ENCODE measurements at places on chromosomes 11 and 22.

GRCh38 chr22:48855013-48855412 lies 972.7 kb downstream of the BRD1 start:
- no peak for DNase-seq

GRCh38 chr11:68383976-68384501 lies 71.6 kb downstream of the LRP5 start:
- DNase-seq: no peak

DNA sequence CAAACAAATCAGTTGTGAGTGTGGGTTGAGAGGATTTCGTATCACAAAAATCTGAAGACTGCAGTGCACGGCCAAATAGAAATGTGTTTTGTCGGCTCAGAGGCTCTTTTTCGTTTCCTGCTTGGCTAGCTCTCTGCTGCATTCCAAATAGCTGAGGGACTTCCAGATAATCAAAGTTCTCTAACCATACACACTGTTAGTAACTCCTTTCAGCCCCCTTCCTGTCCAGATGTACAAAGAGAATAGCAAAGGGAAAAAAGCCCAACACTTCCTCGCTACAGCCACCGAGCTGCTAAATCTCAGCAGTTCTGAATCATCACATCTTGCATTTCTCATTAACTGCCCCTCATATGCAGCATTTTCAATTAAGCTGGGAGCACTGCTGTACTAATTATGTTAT lies 203.1 kb downstream of the TENM4 start:
- no peak for DNase-seq

- DNase-seq: no peak
Observed at GRCh38 chr11:57652662-57653061, 3.0 kb upstream of the YPEL4 start.

GRCh38 chr22:28230671-28231070 lies 311.6 kb upstream of the PITPNB start:
- no peak for DNase-seq

- no peak for DNase-seq
Observed at GRCh38 chr11:120917559-120918239, 106.2 kb upstream of the TBCEL start.

GRCh38 chr11:47259232-47259977 lies 1.6 kb downstream of the NR1H3 start:
- peak; percentile 27 for DNase-seq

DNA sequence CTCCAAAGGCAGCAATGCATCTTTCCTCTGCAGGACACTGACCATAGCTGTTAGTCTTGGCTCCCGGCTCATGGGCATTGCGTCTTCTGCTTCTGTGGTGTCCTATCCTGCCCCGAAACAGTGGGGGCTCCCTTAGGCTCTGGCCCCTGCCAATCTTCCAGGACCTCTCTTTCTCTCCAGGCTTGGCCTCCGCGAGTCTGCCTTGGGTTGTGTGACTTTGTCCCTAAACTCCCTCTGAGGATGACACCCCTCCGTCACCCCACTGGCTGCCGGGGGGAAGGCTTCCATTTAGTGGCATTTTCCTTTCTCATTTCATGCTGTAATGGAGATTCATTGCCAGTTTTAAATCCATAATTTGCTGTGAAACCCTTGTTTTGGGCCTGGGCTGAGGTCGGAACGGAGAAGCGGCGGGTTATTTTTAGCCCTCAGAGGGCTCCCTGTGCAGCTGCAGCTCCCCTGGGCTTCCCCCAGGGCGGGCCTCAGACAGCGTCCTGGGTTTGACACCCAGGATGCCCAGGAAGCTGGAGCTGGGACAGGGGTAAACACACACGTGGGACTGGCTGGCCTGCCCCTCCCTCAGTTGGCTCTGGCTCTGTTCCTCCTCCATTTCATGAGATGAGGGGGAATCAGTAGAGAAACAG lies 156.1 kb downstream of the ST3GAL4 start:
- DNase-seq: no peak

- no peak for DNase-seq
Observed at GRCh38 chr22:20133930-20134549, 2.4 kb downstream of the ZDHHC8 start.

DNA sequence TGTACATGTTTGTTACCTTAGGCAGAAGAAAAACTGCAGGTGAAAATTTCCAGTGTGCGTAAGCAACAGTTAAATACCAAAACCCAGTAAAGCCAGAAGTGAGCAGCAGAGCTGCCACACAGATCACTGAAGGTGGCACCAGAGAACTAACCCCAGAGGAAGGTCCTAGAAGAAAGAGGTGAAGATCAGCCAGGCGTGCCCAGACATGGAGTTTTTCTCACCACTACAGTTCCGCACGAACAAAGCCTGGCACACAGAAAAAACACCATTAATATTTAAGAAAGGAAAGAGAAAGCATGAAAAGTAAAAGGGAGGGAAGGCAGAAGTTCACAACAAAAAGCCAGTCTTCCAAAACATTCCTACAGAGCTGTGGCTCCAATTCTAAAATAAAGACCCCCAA lies 60.7 kb downstream of the STK33 start:
- DNase-seq: no peak

DNA sequence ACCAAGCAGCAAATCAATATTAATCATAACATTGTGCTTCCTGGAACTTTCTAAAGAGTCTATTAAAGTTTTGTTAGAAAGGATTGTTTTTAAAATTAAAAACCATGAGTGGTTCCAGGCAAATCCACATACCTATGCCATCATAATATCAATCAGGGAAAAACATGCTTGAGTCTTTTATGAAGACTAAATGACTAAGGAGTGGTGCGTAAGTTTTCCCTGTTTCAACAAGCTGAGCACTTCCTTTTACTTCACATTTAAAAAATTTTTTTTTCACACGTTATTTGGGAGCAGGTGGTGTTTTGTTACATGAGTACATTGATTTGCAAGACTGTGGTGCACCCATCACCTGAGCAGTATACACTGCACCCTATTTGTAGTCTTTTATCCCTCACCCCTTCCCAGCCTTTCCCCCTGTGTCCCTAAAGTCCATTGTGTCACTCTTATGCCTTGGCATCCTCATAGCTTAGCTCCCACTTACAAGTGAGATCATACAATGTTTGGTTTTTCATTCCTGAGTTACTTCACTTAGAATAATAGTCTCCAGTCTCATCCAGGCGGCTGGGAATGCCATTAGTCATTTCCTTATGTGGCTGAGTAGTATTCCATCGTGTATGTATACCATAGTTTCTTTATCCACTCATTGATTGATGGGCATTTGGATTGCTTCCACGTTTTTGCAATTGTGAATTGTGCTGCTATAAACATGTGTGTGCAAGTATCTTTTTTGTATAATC lies 1190.3 kb upstream of the RAG2 start:
- DNase-seq: no peak

DNA sequence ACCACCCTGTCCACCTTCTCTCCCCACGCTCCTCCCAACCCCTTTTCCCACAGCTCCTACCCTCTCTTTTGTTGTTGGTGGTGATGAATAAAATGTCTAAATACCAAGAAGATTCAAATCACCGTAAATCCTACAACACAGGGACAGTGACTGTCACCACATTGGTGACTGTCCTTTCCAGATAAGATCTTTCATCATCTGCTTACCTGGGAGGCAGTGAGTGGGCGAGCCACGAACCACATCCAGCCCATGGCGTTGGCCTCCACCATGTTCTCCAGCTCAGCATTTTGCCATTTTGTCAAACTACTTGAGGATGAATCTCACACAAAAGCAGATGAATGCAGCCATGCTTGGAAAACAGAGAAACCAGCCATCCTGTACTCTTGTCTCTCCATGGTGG lies 6.7 kb upstream of the CYTH4 start:
- DNase-seq: no peak

DNA sequence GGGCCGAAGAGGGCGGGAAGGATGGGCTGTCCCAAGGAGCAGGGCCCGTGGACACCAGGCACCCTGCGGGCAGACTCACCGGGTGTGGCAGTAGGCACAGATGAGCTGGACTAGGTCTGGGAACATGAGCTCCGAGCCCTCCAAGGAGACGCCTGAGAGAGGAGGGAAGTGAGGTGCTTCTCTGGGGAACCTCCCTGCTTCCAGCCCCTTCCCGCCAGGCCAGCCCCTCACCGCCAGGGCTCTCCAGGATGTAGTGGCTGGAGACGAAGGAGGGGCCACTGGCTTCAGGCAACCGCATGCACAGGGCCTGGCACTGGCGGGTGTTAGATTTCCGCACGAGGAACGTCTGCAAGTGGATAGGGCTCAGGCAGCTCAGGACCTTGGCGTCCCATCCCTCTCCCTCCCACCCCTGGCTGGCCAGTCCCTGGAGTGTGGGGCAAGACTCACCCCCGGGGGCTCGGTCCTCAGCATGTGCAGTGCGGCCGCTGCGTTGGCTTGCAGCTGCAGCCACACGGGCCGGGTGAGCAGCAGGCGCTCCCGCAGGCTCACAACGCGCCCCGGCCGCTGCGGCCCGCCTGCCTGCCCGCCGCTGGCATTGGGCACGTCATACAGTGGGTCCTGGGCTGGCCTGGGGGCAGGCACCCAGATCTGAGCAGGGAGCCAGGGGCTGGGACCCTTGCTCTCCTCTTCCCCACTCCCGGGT lies 552 bp downstream of the RIN1 start:
- no peak for DNase-seq

DNA sequence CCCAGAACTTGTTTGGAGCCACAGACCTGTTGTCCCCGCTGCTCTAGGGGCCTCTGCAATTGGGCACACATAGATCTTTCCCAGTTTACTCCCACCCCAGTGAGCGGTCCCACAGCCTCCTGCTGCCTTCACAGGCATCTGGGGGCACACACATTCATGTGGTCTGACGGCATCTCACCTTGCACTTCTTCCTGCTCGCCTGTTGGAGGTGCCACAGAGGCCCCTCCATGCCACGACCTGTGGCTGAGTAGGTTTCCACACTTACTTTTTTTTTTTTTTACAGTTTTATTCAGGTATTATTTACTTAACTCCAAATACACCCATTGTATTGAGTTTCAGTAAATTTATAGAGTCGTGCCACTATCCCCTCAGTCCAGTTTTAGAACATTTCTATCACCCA lies 68.9 kb upstream of the SEPTIN5 start:
- DNase-seq: no peak

DNA sequence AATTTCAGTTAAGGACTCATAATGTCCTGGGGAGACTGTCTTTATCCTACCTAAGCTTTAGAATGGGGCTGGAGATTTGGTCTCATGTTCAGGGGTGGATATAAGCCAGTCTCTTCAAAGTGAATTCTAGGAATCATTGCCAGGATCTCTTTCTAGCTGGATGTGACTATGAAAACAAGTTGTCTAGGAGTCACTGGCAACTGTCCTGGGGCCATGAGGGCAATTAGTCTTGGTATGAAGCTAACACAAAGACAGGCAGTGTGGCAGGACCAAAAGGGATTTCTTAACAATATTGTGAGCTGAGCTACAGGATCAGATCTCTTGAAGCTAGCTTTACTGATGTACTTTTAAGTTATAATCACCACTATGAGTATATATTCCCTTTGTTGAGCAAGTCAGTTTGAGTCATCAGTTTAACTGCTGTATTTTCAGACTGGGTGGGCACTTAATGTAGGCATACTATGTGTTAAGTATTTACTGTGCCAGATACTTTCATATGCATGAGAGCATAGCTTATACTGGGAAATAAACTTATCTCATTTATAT lies 390.0 kb upstream of the CCDC90B start:
- no peak for DNase-seq

- DNase-seq: no peak
Observed at GRCh38 chr11:28420099-28420498, 311.9 kb downstream of the METTL15 start.

GRCh38 chr22:49349841-49350381 lies 477.8 kb downstream of the BRD1 start:
- DNase-seq: no peak

- DNase-seq: no peak
Observed at GRCh38 chr22:36470994-36471331, 10.5 kb downstream of the TXN2 start.

- DNase-seq: no peak
Observed at GRCh38 chr22:26471522-26471921, 12.1 kb downstream of the HPS4 start.

- no peak for DNase-seq
Observed at GRCh38 chr11:112902361-112903011, 58.7 kb upstream of the NCAM1 start.

- DNase-seq: no peak
Observed at GRCh38 chr22:37501610-37502341, 15.6 kb upstream of the MFNG start.

- DNase-seq: no peak
Observed at GRCh38 chr11:78653294-78653909, 78.7 kb upstream of the NARS2 start.

GRCh38 chr11:748007-748359 lies 719 bp downstream of the TALDO1 start:
- DNase-seq: no peak

- DNase-seq: no peak
Observed at GRCh38 chr22:46587492-46588278, 32.5 kb upstream of the GRAMD4 start.

DNA sequence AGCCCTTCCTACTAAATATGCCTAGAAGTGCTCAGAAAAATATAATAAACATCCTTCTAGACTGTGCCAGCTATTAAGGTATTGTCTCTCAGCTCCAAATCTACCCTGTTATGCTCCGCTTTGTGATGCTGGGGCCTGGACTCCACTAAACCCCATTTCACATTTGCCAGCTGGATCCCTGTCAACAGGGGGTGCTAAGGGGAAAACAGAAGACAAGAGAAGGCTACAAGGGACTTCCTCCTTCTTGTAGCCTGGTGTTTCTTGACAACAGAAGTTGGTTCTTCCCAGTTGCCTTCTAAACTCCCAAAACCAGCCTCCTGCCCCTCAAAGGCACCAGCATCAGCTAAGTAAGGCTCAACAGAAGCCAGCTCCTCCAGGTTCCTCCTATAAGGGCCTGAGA lies 5.2 kb downstream of the NUMA1 start:
- peak; percentile 78 for DNase-seq

DNA sequence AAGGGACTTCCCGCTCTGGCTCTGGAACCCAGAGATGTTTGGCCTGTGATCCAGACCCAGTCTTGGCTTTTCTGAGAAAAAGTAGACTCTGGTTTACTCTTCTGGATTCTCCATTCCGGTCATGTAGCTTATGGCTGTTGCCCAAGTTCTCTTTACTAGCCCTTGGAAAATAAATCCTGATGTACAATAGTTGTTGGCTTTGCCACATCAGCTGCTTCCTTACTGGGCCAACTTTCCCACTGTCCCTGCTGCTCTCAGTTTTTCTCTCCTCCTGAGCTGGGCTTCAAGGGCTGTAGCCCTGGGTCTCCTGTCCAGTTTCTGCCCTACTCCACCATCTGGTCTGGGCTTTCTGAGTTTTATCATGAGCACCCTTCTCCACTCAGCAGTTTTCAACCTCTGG lies 12.5 kb downstream of the PATZ1 start:
- no peak for DNase-seq

DNA sequence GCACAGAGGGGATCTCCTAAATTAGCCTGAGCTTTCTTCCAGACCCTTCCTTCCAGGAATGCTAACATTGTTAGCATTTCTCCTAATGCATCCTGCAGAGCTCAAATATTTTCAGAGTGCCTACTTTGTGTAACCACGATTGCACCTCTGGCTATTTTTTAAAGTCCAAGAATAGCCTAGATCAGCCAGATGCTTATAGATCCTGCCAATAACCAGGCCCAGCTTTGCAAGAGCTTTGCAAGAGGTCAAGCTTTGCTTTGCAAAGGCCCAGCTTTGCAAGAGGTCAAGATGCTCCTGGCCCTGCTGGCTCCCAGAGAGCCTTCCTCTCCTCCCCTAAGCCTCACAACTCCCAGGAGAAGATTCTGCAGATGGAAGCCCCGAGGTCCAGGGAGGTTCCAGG lies 491.9 kb downstream of the MN1 start:
- no peak for DNase-seq

- DNase-seq: no peak
Observed at GRCh38 chr22:31616315-31616980, 45.6 kb downstream of the PISD start.
